Stimulated activated CD8-positive, alpha-beta memory T cell treated with anti-CD3 and anti-CD28 coated beads, Interleukin-4, amount 100 ng/mL, for 4 hours (primary cell): ENCODE measurements at places on chromosomes 7 and 10.

GRCh38 chr7:155348806-155349205, 51.1 kb downstream of the INSIG1 start:
- no peak for DNase-seq

GRCh38 chr10:100766693-100767421, 21.5 kb downstream of the PAX2 start:
- no peak for DNase-seq

- DNase-seq, result no peak
Observed at GRCh38 chr7:80879849-80880248, 39.0 kb downstream of the SEMA3C start.

- DNase-seq, result no peak
Observed at GRCh38 chr7:99825452-99825851, 2.4 kb upstream of the CYP3A43 start.

GRCh38 chr10:116679351-116679750, 58.6 kb downstream of the PNLIPRP2 start:
- no peak for DNase-seq

DNA sequence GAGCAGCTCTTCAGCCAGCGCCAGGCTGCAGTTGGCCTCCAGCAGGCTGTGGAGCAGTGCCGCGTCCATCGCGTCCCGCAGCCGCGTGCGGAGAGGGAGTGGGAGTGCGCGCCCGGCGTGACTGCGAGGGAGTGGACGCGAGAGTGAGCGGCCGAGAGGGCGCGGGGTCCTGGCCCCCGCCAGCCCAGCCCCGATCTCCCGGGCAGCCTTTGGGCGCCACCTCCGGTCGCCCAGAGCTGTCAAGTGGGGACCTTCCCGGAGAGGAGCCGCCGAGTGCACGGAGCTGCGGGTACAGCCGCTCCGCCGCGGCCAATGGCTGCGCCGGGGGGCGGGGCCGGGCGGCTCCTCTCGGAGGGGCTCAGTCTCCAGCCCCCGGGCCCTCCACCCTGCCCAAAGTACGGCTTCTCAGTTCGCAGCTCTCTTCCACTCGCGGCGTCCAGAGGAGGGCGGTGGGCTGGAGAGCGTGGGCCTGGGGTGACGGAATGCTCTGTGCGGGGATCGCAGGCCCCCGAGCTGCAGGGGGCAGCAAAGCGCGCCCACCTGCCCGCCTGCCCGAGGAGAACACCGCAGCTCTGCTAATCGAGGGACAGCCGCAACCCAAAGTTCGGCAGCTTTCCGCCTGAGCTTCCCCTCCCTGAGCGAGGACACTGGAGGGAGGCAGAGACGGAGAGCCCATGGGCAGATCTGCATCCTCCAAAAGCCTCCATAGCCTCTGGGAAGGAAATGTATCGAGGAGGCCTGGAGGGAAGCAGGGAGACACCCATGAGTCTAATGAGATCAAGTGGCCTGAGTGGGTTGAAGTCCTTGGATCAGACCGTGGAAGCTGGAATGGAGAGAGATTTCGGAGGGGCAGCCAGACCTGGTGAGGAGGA, at the start of gene CRHR2:
Gene CRHR2 (minus strand): TSS at position 245 of the 872 bp plus-strand sequence. CDS start 176 bp downstream, at position 69.
- DNase-seq, result no peak

- DNase-seq, result no peak
Observed at GRCh38 chr7:128267595-128267924, 26.5 kb downstream of the LEP start.

DNA sequence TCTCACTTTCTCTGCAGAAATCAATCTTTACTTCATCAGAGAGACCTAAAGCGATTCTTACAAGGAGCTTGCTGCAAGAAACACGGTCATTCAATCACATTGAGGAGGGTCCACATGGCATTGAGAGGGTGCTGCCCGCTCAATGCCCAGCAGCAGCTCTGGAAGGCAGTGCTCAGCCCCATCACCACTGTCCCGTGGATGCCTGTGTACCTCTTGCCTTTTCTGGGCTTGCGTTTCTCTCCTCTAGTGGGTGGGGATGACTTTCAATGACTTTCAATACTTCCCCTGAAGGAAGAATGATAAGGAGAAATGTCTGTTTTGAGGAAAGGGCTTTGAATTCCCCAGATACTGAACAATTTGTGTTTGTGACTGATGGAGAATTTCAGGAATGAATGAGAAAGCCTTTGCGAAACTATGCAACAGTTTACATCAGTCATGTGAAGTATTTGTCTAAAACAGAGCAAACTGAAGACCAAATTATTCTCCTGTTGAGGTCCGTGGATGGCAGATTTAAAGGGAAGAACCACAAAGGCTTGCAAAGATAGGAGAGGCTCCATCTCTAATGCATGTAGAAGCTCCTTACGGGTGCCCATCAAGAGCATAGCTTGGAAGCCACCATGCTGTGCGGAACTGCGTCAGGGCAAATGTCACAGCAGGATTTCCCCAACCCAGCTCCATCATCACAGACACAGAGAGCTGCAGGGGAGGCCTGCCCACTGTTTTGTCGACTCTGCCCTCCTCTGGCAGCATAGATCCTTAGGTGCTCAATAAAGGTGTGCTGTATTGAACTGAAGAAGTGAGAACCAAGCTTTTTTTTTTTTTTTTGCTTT, 6.6 kb upstream of the ZNF22 start:
- no peak for DNase-seq

GRCh38 chr10:119817991-119818888, 54.4 kb downstream of the MCMBP start:
- no peak for DNase-seq

- DNase-seq, result no peak
Observed at GRCh38 chr7:102152672-102153598, 133.7 kb upstream of the SH2B2 start.

- DNase-seq, result no peak
Observed at GRCh38 chr7:142807855-142808460, 37.2 kb downstream of the PRSS2 start.

- no peak for DNase-seq
Observed at GRCh38 chr10:86362586-86363183, 3.9 kb downstream of the GRID1 start.

DNA sequence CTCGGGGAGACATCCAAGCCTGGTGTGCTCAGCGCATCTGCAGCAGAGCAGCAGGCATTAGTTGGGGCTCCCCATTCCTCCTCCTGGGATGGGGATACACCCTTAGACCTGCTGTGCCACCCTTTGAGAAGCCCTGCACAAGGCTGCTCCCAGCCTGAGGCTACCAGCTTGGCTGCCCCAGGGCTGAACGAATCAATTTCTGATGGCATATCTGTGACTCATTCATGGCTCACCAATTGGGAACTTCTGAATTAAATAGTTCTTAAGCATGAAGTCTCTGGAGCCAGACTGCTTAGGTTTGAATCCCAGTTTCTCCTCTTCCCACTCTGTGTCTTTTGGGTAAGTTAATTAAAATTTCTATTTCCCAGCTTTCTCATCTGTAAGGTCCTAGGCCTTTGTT, 16.3 kb upstream of the GLI3 start:
- no peak for DNase-seq

DNA sequence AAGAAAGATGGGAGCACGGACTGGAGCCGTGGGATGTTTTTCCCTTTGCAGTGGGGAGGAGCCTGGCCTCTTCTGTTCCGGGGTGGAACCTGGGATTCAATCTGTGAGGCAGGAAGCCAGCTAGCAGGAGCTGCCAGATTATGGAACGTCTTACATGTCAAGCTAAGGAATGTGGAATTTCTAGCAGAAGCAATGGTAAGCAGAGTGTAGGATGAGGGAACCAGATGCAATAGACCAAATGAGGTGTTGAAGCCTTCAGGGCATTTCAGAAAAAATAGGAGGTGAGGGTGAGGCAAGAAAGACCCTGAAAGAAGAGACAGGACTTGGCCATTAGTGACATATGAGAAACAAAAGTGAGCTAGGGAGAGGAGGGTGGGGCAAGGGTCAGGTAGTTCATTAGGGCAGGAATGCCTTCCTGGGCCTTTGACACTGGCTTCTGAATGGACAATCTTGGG, 105.5 kb downstream of the CHN2 start:
- DNase-seq, result no peak

GRCh38 chr7:14748461-14748860, 154.1 kb downstream of the DGKB start:
- DNase-seq, result no peak

- no peak for DNase-seq
Observed at GRCh38 chr10:62691336-62691735, 113.2 kb upstream of the ADO start.

- DNase-seq, result no peak
Observed at GRCh38 chr7:148356303-148356702, 234.3 kb upstream of the C7orf33 start.

DNA sequence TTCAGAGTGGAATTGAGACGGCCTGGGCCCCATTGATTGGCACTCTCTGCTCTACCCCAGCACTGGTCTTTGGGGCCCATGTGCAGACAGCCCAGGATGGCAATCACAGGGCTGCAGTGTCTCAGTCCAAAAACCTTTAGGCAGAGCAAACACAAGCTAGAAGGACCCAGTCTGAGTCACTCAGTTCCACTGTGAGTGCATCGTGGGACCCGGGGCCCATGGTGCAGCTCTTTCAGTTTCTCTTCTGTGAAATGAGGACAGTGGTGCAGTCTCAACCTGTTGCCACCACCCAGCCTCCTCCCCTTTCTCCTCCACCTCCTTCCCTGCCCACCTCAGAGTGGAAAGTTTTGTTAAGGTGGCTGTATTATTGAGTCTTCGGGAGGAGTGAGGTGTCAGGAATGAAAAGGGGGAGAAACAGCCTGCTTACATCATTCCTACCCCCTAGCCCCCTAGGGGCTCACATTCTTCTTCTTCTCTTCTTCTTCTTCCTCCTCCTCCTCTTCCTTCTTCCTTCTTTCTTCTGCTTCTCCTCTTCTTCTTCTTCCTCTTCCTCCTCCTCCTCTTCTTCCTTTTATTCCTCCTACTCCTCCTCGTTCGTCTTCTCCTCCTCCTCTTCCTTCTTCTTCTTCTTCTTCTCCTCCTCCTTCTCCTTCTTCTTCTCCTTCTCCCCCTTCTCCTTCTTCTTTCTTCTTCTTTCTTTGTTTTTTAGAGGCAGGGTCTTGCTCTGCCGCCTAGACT, 19.5 kb upstream of the CARD11 start:
- peak; percentile 76 for DNase-seq

DNA sequence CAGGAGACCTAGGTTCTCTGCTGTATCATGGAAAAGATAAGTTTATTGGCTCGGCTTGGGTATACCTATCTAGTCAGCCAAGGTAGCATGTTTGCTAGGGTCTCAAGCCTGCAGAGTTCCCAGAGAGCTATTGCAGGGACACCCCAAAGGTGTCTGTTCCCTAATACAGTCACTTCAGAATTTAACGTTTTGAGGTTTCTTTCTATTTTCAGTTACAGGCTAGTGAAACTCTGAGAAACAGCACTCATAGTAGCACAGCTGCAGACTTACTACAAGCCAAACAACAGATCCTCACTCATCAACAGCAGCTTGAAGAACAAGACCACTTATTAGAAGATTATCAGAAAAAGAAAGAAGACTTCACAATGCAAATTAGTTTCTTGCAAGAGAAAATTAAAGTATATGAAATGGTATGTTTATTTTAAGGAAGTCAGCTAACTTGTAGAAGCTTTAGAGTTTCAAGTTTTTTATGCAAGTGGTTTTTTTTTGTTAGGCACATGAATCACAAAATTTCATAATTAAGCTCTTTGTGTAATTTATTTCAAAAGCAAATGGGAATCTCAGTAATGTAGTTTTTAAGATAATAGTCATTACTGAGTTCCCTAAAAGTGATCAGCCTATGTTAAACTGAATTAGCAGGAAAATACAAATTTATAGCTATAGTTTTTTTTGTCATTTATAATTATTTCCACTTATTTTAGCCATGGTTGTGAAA, 54.9 kb downstream of the AKAP9 start:
- DNase-seq, result no peak

GRCh38 chr7:66466081-66466600, 162.5 kb upstream of the KCTD7 start:
- DNase-seq, result no peak

DNA sequence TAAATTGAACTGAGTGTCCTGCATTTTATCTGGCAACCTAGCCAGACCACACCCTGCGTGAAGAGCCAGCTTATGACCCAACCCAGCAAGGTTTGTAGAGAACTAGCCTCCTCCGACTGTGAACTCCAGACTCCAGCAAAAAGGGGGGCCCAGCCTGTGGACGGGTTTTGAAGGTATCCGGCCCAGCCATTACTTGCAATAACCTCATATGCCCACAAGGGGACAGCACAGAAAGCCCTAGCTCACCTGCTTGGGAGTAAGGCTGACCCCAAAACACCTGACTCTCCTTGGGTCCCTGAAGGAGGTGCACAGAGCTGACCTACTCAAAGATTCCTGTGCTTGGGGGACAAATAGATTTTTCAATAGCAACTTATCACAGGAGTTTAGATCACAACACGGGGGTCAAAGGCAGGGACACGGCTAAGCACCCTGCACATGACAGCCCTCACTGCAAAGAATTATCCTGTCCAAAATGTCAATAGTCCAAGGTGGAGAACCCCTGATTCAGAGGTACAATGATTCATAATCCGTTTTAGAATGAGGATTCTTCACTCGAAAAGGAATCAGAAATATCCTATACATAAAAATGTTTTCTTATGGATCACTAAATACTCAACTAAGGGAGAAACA, 4.6 kb downstream of the TRPV6 start:
- DNase-seq, result no peak

DNA sequence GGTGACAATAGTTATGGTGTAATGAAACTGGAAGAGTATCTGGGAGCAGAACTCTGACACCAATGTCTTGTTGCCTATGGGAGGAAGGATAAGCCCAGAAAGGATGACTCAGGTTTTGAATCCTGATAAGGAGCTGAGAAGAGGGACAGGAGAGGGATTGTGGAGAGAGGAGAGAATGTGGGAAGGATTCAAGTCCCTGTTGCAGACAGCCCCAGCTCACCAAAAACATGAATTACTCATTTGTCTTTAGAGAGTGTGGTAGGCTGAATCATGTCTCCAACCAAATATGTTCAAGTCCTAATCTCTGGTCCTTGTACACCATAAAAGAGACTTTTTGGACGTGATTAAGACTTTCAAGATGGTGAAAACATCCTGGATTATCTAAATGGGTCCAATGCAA, 206.9 kb upstream of the PHYHIPL start:
- no peak for DNase-seq

DNA sequence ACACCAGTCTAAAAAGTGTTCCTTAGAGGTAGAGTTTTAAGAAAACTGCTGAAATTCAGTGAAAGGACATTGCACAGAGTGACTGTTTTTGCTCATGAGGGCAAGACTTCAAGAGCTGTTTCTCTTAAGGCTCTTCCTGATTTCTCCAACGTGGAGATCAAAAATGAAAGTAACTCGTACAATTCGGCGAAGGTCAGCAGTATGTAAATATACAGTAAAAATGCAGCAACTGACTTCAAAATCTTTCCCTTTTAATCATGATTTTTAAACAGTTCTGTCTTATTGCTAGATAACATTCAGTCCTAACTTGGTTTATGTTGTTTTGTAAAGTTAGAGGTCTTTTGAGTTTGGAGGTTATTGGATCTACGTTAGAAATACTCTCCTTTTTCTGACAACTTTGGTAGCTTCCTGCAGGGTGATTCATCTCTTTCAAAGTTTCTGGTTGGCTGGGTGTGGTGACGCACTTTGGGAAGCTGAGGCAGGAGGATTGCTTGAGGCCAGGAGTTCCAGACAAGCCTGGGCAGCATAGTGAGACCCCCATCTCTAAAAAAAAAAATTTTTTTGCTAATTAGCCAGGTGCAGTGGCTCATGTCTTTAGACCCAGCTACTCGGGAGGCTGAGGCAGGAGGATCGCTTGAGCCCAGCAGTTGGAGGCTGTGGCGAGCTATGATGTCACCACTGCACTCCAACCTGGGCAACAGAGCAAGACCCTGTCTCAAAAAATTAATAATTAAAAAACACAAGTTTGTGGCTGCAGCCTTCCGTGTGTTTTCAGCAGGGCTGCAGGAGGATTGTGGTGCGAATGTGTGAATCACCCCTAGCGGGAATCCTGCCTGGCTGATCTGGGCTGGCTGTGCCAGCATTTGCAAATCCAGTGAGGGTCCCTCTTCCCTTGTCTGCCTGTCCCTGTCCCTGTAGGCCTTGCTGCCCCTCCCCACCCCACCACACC, 29.2 kb upstream of the AP5Z1 start:
- no peak for DNase-seq
